ENCODE measurements at places on chromosomes 16 and 17. TPM values are rescaled to one million over a fixed set of nuclear protein-coding genes. Genes with fewer than 3 reads are reported as not detected.

The MYL4 gene
- total RNA-seq: not detected

DNA sequence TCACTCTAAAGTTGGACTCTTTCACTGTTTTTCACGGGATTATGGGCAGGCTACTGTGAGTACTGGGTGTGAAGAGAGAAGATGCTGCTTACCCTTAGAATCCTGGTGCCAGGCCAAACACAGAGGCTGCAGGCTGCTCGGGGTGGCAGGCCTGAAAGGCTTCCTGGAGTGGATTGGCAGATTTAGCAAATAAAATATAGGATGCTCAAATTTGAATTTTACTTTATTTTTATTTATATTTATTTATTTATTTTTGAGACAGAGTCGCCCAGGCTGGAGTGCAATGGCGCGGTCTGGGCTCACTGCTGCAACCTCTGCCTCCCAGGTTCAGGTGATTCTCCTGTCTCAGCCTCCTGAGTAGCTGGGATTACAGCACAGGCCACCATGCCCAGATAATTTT lies 14.9 kb upstream of the STAC2 start:
- H3K27me3 ChIP-seq: no peaks in the 10 kb centered on the region
- no peaks in the 10 kb centered on the region for H3K4me1 ChIP-seq
- no peaks in the 10 kb centered on the region for H3K36me3 ChIP-seq
- no peak overlapping the region for H3K27ac ChIP-seq

- no peaks in the 10 kb centered on the region for H3K36me3 ChIP-seq
- no peaks in the 10 kb centered on the region for H3K4me1 ChIP-seq
- no peak overlapping the region for H3K4me3 ChIP-seq
- H3K27ac ChIP-seq: no peak overlapping the region
- no peaks in the 10 kb centered on the region for H3K27me3 ChIP-seq
These were observed 4.3 kb upstream of the KRTAP3-1 start for GRCh38 chr17:41013181-41013580.

The CRAMP1 gene
- total RNA-seq: 17.8 TPM

The RAB11FIP4 gene
- total RNA-seq: 37.2 TPM

The CIBAR2 gene
- not detected for total RNA-seq

The INPP5K gene
- total RNA-seq: 26.4 TPM

The AOC3 gene
- 55.7 TPM for total RNA-seq

DNA sequence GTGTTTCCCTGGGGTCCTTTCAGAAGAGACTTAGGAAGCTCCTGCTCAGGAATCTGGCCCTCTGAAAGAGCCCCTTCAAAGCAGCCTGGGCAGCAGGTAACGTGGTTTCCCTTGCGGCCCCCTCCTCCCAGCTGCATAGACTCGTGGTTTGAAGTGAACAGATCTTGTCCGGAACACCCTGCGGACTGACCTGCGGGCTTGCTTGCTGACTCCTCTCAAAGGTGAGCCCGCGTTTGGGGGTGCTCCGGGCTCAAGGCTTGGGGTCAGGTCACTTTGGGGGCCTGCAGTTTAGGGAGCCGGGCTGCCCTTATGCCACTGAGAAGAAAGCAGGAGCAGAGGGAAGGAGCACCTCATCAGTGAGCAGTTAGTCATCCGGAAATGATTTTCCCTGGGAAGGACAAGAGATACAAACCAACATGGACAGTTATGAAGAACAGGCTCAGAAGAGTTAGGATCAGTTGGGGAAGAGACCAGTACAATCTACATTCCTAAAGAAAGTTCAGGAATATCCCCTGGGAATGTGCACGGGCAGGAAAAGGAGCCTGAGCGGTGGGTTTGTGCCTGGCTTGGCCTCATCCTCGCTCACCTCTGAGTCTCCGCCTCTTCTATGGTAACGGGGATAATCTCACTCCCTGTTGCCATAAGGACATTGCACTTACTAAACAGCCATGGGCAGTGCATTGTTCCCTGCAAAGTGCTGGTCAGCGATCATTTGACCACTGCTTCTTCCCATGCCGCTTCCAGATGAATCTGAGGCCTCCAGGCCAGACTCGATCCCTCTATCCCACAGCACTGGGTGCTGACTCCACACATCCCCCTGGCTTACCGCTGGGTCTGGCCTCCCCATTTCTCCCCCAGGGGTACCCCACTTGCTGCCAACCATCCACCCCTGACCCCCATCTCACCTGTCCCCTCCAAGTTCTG lies 10.0 kb downstream of the LDHD start:
- peaks cover 31% of the 10 kb centered on the region for H3K4me1 ChIP-seq
- H3K4me3 ChIP-seq: no peak overlapping the region
- H3K27me3 ChIP-seq: no peaks in the 10 kb centered on the region
- no peak overlapping the region for H3K27ac ChIP-seq
- DNase-seq: no peak

The GSE1 gene
- total RNA-seq: 76.5 TPM

GRCh38 chr17:82840431-82840831 lies 609 bp upstream of the ZNF750 start:
- H3K4me3 ChIP-seq: no peak overlapping the region
- H3K36me3 ChIP-seq: no peaks in the 10 kb centered on the region
- H3K27ac ChIP-seq: no peak overlapping the region
- no peaks in the 10 kb centered on the region for H3K27me3 ChIP-seq

DNA sequence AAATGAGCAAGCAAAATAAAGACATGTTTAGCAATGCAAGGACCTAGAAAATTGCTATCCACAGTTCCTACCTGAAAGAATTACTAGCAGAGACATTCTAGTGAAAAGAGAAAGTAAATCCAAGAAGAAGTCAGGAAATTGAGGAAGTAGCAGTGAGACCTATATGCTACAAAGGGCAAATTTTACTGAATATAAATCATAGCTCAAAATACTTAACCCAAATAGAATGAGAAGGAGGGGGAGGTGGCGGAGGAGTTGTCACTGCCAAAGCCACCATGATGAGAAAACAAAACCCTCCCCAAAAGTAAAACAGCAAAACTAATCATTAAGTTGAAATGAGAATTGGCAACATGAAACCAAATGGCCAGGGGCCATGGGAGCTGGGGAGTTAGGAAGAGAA lies 39.3 kb downstream of the PITPNM3 start:
- no peak for DNase-seq
- no peaks in the 10 kb centered on the region for H3K4me1 ChIP-seq
- H3K4me3 ChIP-seq: no peak overlapping the region
- H3K27me3 ChIP-seq: no peaks in the 10 kb centered on the region
- H3K36me3 ChIP-seq: no peaks in the 10 kb centered on the region

The INCA1 gene
- total RNA-seq: 1.0 TPM

GRCh38 chr16:50942143-50942542 lies 200.3 kb downstream of the CYLD start:
- H3K27ac ChIP-seq: no peak overlapping the region
- peaks cover 5% of the 10 kb centered on the region for H3K4me1 ChIP-seq
- H3K27me3 ChIP-seq: no peaks in the 10 kb centered on the region
- no peaks in the 10 kb centered on the region for H3K36me3 ChIP-seq
- no peak for DNase-seq

The CALB2 gene
- 0.99 TPM for total RNA-seq

DNA sequence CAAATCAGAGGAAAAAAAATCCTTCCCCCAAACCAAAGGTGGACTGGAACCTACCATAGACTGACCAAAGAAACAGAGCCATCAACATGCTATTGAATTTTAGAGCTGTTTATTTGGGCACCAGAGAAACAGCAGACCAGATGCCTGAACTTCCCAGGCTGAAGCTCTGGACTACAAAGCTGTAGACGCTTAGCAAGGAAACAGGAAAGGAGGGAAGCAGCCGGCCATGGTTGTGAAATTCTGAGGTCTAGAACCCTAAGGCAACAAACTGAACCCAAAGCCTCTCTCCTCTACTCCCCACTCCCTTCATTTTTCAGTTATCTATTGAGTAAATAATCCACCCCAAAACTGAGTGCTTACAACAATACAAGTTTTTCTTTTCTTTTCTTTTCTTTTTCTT lies 45.4 kb upstream of the MEIOC start:
- H3K36me3 ChIP-seq: no peaks in the 10 kb centered on the region
- no peaks in the 10 kb centered on the region for H3K27me3 ChIP-seq
- DNase-seq: no peak
- no peak overlapping the region for H3K4me3 ChIP-seq
- H3K27ac ChIP-seq: no peak overlapping the region
